ENCODE measurements at places on chromosomes 6 and 20. TPM values are rescaled to one million over a fixed set of nuclear protein-coding genes. Genes with fewer than 3 reads are reported as not detected.

Gene SSTR4
- polyA plus RNA-seq: not detected

Gene ZNF165
- polyA plus RNA-seq: 3.5 TPM

Gene TINAG
- polyA plus RNA-seq: not detected

Gene SOBP
- polyA plus RNA-seq: 1.0 TPM

Gene OR2H2
- not detected for polyA plus RNA-seq

Gene PSMB9
- polyA plus RNA-seq: 695 TPM

Gene WFDC5
- polyA plus RNA-seq: not detected

Gene VGLL2
- not detected for polyA plus RNA-seq

Gene PPP1R16B
- polyA plus RNA-seq: 68.0 TPM

Gene MUC22
- polyA plus RNA-seq: not detected

Gene HLA-DQB1
- polyA plus RNA-seq: 155 TPM

Gene ATP9A
- polyA plus RNA-seq: 0.20 TPM

Gene MCM9
- 31.6 TPM for polyA plus RNA-seq

Gene PDYN
- polyA plus RNA-seq: not detected

Gene PAK5
- polyA plus RNA-seq: not detected

Gene GPR63
- polyA plus RNA-seq: not detected
